SW480 (cell line): ENCODE measurements at places on chromosomes 12 and 14.
A peak's percentile ranks its signal among the peaks of the same experiment; 100 is the strongest.

GRCh38 chr14:94918896-94919295 lies 149.0 kb upstream of the GSC start:
- peak; percentile 42 for DNase-seq

DNA sequence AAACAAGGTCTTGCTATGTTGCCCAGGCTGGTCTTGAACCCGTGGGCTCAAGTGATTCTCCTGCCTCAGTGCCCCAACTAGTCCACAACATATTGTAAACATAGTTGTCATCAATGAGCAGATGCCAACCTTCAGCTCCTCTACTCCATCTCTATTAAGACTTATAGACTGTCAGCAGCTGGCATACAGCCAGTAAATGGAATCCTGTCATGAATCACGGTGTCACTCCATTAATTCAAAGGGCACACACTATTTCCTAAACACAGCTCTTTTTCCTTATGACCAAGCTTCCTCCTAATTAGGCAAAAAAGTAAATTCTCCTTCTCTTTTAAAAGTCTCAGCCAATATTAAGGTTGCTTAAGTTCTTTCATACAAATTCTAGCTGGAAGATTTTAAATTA lies 111.2 kb downstream of the ITPR2 start:
- DNase-seq: peak; percentile 30

- DNase-seq: no peak
Observed at GRCh38 chr12:112798048-112798760, 6.7 kb downstream of the RPH3A start.

DNA sequence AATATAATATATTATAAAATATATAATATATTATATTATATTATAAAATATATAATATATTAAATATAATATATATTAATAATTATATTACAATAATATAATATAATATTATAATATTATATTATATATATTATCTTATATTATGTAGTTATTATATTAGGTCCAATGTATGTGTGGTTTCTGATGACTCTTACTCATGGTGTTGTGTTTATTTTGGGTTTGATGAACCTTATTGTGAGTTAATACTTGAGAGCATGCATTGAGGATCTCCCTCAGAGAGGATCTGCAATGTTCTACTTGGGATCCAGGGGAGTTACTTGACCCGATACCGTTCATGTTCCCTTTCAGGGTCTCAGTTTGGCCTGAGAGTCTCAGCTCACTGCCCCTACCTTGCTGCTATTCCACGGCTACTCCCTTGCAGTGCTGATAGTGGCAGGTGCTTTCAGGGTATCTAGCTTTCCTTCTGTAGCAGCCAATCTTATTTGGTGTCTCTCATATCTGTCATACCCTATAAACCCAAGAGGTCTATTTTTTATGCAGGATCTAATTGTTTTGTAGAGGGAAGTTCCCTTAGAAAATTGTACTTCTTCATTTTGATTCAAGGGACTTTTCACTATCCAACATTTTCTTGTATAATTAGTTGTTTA lies 89.1 kb upstream of the ZDHHC17 start:
- no peak for DNase-seq

DNA sequence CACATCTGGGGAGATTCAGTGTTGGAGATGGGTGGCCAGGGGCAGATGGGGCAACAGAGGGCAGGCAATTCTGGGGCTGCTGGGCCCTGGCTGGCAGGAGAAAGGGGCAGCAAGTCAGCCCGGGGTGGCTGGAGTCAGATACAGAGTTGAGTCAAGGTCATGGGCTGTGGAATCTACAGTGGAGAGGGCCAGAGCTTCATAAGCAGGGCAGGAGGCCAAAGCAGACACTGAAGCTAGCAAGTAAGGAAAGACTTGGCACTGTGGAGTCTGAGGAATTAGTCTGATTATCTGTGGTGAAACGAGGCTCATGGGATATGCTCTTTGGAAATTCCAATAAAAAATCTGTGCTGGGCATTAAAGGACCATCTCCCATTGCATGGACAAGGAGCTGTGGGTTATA lies 95.5 kb downstream of the TMX1 start:
- no peak for DNase-seq

DNA sequence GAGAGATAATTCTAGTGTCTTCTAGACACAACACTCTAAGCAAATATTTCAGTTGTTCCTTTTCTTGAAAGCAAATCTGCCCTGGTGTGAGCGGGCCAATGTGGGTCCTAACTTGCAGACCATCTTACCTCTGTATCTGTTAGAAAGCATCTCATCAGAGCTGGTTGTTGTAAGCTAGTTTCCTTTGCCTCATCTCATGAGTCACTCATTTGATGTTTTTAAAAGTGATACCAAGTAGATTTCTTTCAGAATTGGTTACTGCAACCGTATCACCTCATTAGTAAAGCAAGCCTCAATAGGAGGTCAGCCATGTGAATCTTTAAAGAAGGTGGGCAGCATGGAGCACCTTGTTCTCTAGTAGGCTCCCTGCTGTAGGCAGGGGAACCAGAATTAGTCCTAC lies 78.6 kb downstream of the DAAM1 start:
- DNase-seq: no peak

GRCh38 chr12:117148642-117149041 lies 41.6 kb downstream of the FBXO21 start:
- DNase-seq: no peak

DNA sequence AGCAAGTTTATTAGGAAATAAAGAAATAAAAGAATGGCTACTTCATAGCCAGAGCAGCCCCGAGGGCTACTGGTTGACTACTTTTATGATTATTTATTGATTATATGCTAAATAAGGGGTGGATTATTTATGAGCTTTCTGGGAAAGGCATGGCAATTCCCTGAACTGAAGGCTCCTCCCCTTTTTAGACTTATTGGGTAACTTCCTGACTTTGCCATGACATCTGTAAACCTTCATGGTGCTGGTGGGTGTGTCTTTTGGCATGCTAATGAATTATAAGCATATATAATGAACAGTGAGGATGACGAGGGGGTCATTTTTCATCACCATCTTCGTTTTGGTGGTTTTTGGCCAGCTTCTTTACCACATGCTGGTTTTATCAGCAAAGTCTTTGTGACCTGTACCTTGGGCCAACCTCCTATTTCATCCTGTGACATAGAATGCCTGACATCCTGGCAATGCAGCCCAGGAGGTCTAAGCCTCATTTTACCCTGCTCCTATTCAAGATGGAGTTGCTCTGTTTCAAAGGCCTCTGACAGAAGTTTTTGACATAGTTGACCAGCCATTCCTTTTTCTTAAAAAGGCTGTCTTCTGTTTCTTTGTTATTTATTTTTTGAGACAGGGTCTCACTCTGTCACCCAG lies 11.1 kb upstream of the PTGES3 start:
- DNase-seq: no peak

DNA sequence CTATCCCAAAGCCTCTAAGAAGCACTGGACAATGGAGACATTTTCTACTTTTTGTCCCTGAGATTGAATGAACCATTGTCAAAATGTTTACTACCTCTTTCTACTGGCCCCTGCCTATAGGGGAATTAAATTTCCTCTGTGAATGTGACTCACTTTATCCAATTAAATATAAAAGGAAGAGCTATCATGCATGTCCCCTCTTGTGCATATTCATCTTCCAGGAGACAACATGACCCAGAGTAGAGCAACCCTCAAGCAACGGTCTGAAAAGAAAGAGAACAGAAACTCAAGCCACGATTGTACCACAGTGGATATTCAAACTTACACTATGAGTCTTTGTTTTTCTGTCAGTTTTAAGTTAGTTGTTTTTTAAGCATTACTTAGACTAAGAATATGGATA lies 938.4 kb upstream of the ATXN7L3B start:
- DNase-seq: no peak

DNA sequence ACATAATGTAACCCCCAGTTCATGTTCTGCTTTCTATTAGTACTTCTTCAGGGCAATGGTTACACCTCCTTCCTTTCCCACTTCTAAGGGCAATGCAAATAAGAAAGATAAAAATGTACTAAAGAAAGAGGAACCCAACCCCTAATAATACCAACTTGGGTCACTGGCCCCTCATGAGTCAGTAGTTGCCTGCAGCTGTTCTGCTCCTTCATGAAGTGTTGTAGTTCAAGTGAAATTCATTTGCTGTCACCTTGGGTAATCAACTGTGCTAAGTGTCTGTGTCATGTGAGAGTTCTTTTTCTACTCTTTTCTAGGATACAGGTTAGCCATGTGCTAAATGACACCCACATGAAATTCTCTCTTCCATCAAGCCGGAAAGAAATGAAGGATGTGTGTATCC lies 91.8 kb downstream of the PLXNC1 start:
- DNase-seq: no peak

DNA sequence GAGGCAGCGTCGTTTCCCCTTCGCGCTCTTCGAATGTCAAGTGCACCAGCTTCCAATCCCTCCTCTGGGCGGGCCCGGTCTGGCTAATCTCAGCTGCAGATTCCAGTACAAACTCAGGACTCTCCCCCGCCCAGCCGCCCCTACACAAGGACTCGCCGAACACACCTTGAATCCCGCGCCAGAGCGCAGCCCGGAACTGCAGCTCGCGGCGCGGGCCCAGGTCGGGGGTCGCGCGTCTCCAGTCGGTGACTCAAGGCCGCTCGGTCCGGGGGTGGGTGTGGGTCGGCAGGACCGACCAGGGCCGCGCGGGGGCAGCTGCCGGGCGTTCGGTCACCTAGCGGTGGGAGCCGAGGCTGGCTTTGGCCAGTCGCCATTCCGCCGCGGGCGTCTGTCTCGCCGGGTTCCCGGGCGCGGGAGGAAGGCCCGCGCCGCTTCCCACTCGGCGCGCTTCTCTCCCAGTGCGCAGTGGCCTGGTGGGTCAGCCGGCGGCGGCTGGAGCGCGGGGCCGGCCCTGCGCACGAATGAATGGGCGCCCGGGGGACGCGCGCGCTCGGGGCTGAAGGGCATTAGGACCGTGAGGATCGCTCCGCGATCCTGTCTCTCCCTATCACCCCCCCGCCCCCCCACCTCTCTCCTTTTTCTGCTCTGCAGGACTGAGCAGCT lies at the start of gene GALNT16:
Gene GALNT16 (plus strand): TSS at position 632 of the 663 bp plus-strand sequence. CDS start 133 bp downstream, outside the sequence.
- peak; percentile 36 for DNase-seq

- no peak for DNase-seq
Observed at GRCh38 chr14:63624203-63624602, 17.5 kb downstream of the WDR89 start.

DNA sequence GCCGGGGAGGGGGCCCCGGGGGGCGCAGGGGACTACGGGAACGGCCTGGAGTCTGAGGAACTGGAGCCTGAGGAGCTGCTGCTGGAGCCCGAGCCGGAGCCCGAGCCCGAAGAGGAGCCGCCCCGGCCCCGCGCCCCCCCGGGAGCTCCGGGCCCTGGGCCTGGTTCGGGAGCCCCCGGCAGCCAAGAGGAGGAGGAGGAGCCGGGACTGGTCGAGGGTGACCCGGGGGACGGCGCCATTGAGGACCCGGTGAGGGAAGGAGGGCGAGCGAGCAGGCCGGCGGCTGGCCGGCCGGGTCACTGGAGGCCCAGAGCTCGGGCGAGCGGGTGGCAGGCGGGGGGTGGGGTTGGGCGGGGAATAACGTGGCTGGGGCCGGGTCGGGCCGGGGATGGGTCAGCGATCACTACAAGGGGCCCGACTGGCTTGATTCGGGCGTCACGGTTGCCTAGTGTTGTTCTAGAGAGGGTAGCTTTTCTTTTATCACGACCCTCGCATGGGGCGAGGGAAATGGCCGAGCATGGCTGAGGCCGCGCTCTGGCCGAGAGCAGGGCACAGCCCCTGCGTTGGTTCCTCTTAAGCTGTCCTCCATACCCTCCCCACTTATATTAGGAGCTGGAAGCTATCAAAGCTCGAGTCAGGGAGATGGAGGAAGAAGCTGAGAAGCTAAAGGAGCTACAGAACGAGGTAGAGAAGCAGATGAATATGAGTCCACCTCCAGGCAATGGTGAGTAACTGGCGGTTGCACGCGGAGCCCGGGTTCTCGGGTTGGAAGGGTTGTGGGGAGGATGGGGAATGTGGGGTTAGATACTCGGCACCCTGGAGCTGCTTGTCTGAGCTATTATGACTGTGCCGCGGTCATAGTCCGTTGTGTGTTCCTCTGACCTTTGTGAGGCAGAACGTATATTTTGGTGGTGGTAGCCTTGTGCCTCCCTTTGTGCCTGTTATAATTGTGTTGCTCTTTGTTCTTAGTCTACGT lies 603 bp downstream of the PABPN1 start:
- DNase-seq: peak; percentile 42

DNA sequence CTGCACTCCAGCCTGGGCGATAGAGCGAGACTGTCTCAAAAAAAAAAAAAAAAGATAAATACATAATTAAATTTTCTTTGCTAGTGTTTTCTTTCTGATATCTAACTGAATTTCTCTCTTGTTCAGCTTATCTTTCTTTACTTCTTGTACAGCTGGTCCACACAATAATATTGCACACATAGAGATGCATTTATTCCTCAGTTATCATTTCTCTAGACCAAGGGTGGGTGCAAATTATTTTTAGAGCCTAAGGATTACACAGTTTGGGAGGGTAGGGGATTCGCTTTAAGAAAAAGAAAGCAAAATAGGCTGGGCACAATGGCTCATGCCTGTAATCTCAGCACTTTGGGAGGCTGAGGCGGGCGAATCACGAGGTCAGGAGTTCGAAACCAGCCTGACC lies 17.9 kb downstream of the A2ML1 start:
- no peak for DNase-seq

DNA sequence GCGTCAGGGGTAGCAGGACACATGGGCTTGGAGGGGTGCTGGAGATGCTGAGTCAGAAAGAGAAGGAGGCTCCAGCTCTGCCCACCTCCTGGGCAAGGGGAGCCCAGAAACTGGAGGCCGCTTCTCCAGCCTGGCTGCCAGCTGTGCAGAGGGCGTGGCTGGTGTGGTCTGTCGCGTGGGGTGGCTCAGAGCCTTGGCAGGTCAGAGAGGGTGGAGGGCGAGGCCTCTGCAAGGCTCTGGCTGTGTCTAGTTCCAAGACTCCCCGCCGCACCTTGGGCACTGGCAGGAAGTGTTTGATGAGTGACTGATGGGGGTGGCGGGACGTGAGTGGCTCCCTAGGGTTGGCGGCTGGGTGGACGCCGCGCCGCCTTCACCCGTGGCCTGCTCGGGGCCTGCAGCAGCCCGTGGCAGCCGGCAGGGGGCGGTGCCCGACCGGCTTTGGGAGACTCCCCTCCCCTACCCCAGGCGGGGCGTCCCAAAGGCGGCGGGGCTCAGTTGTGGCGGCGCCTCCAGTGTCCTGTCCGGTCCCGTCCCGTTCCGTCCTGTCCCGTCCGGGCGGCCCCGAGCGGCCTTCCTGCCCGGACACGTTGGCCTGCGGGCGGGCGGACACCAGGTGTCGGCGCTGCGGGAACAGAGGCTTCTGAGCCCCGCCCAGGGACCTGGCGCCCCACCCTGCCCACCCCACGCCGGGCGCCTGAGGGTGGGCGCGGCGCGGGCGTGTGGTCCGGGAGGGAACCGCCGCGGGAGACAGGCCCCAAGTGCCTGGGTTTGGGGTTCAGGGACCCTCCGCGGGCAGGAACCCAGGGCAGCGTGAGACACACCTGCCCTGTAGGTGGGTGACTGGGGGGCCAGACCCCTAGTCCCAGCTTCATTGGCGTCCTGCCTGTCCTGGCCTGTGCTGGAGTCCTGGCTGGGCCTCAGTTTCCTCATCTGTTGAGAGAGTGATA lies 39.7 kb downstream of the KRT80 start:
- peak; percentile 89 for DNase-seq

DNA sequence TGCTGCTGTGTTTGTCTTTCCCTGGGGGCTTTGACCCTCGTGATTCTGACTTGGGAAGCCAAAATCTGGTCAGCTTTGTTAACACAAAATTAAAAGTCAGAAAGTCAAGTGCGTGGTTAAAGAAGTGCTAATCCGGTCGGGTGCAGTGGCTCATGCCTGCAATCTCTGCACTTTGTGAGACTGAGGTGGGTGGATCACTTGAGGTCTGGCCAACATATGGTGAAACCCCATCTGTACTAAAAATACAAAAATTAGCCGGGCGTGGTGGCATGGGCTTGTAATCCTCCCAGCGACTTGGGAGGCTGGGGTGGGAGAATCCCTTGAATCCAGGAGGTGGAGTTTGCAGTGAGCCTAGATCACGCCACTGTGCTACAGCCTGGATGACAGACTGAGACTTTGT lies 844.6 kb downstream of the VRK1 start:
- DNase-seq: no peak
